Activated CD8-positive, alpha-beta memory T cell treated with anti-CD3 and anti-CD28 coated beads for 4 hours (primary cell): ENCODE measurements at places on chromosomes 4 and X.
A peak's percentile ranks its signal among the peaks of the same experiment; 100 is the strongest.

DNA sequence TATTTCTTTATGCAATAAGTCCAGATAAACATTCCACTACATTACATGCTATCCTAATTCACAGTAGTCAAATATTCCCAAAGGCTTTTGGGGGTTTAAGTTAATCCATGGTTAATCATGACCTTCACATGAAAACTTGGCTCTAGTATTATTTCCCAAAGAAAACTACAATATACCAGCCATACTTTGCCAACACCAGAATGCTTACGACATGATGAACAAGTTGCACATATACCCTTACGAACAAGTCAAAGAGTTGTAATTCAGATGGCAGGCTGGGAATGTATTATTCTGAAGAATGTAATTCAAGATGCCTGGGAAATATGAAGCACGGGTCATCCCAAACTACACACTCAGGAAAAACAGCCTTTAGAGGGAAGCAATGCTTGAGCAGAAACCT lies 499.6 kb downstream of the PPARGC1A start:
- no peak for DNase-seq

- DNase-seq: no peak
Observed at GRCh38 chr4:110175634-110176033, 22.8 kb downstream of the ELOVL6 start.

GRCh38 chr4:14182148-14182547 lies 554.6 kb upstream of the BOD1L1 start:
- DNase-seq: no peak

DNA sequence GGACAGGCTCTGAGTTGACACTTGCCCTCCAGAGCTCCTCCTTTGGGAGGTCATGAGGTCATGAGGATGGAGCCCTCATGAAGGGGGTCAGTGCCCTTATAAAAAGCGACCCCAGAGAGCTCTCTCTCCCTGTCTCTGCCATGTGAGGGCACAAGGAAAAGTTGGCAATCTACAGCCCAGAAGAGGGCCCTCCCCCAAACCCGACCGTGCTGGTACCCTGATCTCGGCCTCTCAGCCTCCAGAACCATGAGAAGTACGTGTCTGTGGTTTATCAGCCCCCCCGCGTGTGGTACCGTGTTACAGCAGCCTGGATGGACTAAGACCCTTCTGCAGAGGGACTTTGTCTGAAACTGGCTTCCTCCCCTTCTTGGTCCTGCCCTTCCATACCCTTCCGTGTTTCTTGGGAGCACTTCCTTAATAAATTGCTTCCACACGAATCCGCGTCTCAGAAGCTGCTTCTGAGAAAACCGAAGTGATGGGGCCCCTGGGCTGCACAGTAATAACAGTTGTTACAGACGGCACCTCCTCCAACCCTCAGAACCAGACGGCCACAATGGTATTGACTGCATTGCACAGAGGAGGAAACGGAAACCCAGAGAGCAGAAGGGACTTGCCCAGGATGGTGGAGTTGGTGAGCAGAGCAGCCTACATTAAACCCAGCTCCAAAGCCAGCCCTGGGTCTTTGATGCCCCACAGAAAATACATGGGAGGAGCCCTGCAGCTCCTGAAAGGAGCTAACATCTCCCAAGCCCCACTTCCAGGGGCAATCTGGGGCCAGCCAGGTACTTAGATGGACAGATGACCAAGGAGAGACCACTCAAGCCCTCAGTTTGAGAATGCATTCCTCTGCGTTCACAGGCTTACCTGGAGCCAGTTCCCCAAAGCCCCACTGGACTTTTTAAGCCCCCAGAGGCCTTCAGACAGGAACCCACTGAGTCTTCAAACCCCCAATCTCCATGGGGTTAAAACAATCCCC lies 242.7 kb downstream of the BCOR start:
- peak; percentile 65 for DNase-seq

DNA sequence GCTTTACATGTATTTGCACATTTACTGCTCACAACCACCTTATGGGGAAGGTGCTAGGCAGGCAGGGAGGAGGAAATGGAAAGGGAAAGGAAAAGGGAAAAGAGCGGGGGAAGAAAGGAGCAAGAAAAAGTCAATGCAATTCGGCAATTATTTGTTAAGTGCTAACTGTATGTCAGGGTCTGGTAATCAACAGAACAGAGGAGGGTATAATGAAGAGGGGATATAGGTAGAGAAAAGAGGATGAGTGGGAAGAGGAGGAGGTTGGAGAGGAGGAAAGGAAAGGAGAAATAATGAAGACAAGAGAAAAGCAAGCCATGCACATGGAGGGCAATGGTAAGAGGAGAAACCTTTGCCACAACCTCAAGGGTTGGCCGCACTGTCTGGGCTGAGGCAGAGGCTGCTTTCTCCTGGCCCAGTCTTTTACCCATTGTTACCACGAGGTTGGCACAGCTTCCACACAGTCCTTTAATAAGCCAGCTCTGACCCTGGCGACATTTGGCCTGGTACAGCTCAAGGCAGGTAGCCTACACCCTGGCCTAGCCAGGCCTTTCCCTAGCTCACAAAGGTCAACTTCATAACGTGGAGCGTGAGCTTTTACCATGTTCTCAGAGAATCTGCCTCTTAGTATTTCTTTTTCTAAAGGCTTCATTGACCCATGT lies 836 bp downstream of the BTK start:
- no peak for DNase-seq

DNA sequence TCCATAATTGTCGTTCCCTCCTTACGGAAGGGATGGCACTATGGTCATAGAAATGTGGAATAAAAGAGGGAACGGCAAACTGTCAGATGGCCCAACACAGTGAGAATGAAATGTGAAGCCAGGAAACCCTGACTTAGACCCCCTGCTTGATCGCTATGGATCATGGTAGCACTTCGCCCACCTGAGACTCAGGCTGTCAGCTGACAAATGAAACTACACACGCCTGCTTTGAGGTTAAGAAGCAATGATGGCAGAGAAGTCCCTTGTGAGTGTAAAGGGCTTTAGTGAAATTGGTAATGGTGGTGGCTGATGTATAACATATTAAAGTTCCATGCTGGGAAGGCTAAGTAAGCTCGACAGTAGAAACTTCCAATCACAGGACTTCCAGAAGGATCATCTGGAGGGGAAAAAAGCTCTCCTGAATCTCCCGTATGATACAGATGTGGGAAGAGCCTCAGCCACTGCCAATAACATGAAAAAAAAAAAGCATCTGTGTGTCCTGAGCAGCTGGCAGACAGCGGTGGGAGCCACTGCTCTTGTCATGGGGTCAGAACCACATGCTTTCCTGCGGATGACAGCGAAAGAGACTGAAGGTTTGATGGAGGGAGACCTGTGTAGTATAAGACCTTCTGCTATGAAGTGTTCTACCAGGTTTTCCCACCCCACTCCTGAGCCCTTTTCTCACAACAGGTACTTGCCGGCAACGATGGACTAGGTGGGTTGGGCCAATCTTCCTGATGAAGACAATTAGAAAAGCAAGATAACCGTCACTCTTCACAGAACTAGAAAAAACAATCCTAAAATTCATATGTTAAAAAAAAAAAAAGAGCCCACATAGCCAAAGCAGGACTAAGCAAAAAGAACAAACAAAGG lies 107.6 kb downstream of the AFAP1 start:
- no peak for DNase-seq

DNA sequence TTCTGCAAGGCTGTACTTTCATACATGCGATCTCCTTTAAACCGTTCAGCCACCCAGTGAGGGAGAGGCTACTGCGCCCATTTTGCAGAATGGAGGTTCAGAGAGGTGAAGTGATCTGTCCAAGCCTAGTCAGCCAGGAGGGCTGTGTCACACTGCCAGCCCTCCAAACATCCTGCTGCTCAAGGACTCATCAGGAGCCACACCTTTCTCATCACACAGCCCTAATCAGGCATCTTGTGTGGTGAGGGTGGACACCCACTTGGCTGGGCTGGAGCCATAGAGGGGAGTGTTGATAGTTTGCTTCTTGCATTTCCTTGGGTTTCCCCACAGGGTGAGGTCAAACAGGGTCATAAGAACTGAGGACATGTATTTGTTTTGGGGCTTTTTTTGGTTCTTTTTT lies 5.4 kb upstream of the CXCR3 start:
- no peak for DNase-seq

DNA sequence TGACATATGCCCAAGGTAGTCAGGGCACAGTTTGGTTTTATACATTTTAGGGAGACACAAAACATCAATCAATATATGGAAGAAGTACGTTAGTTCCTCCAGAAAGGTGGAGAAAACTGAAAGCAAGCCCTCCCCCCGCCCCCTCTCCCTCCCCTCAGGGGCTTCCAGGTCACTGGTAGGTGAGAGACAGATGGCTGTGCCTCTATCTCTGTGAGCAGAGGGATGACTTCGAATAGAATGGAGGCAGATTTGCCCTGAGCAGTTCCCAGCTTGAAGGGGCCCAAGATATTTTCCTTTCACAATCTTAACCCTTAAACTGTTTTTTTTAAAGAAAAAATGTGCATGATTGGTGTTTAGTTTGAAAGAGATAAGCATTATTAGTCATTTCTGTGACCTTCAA lies 114.0 kb downstream of the PCDH10 start:
- no peak for DNase-seq

DNA sequence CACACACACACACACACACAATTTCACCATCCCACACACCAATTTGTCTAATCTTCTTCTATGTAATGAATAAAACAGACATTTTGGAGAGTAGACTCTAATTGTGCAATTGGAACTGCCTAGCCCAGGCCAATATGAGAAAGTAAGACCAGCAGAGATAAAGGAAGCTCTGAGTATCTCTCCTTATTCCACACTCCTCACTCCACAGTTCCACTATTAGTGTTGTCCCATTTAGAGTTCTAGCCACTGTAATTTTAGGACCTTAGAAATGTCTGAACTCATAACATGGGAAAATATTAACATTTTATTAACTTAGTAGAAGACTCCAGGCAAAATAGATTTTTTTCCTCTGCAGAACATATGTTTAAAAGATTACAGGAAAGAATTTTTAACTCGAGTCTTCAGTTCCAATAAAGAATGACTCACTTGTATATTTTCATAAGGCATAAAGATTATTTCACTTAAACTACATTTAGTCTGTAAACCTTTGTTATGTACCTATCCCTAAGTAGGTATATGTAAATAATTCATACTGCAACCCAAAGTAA lies 297.6 kb upstream of the INTU start:
- DNase-seq: no peak

DNA sequence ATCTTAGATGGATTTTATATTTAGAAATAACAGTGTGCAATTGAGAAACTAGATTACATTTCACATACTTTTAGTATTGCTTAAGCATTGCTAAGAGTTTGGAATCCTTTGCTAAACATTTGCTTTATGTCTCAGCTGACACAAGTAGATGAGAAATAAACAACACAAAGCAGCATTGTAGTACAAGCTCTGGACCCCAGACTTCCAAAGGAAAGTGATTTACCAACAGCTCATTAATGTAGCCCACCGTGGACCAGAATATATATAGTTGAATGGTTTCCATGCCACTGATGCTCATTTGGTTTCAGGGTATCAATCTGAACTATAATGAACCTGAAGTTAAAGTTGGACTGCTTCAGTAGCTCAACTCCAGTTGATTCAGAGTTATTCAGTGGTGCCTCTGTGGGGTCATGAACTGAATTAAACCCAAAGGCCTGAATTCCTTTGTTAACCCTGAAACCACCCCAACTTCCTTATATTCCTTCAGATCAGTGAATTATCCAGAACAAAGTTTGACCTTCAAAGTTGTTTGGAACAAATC lies 132.1 kb upstream of the NEIL3 start:
- no peak for DNase-seq

GRCh38 chr4:14865031-14865366 lies 137.3 kb upstream of the CPEB2 start:
- DNase-seq: no peak

GRCh38 chr4:83832110-83832825 lies 296.4 kb downstream of the GPAT3 start:
- DNase-seq: no peak

DNA sequence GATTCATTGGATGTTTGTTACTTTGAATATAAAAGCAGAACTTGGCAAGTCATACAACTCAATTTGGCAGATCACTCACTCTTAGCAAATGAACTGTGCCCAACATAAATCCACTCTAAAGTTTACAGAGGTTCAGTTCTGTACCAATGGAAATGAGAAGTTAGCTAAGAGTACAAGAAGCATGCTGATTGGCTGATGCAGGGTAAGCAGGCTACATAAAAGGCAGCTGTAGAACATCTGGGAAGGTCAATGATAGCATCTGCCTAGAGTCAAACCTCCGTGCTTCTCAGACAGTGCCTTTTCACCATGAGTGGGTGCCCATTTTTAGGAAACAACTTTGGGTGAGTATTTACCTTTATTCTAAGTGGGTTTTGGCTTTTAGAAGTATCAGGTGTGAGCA lies at the start of gene TDO2:
TDO2 (plus strand) TSS at position 244 of the 400 bp plus-strand sequence; CDS start at position 307, 63 bp downstream.
- DNase-seq: no peak

GRCh38 chr4:88006956-88007303 lies 505 bp upstream of the PKD2 start:
- no peak for DNase-seq

- DNase-seq: no peak
Observed at GRCh38 chr4:8557151-8558076, 22.8 kb upstream of the GPR78 start.

DNA sequence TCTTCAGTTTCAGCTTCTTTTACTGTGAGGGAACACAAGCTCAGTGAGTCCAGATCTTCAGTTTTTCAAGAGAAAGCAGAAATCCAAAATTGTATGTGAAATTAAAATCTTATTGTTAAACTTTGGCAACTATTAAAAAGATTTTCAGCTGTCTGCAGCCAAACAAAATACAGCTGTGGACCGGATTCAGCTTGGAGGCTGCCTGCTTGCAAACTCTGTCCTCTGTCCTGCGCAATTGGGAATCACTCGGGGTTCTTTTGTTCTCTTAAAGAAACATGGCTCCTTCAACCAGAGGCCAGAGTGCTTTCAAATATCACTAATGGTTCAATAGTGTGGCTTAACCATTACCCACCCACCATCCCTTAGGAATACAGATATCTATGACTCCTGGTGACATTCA lies 201.2 kb downstream of the CHIC2 start:
- DNase-seq: no peak

- DNase-seq: no peak
Observed at GRCh38 chr4:67292045-67292444, 253.3 kb downstream of the CENPC start.

DNA sequence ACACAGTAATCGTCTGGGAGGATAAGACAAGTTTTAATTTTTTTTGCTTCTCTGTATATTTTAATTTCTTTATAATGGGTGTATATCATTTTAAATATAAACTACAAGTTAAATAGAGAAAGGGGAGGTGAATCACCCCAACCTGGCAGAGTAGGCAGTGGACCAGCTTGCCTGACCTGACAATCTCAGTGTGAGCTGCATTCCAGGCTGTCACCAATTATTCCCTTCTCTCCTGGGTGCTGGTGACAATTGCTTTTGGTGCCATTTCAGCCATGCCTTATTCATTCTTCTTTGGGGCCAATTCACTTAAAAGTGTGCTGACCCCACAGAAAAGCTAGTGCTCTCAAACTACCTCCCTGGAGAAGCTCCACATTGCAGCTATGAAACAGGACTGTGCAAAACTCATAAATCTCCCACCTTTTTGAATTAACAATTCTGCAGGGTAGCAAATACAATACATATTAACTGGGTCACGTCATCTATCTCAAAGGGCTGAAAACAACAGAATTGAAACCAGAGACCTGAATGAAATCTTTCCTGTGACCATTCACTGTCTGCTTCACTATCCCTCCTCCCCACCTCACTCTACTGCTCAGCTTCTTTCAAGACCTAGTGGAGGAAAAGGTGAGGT lies 359.0 kb downstream of the HS3ST1 start:
- no peak for DNase-seq

- DNase-seq: no peak
Observed at GRCh38 chr4:86630629-86631028, 36.5 kb downstream of the PTPN13 start.

GRCh38 chrX:123648028-123648810 lies 84.6 kb downstream of the THOC2 start:
- no peak for DNase-seq
